ENCODE measurements at places on chromosomes 4 and X. TPM values are rescaled to one million over a fixed set of nuclear protein-coding genes. Genes with fewer than 3 reads are reported as not detected.
A peak's percentile ranks its signal among the peaks of the same experiment; 100 is the strongest.

FGFBP1 gene
- not detected for total RNA-seq

CACNA1F gene
- not detected for total RNA-seq

CFAP99 gene
- total RNA-seq, result not detected

CFAP299 gene
- 2.3 TPM for total RNA-seq

SMARCA1 gene
- 58.4 TPM for total RNA-seq

GRCh38 chr4:23991444-23991843, 101.6 kb upstream of the PPARGC1A start:
- DNase-seq, result no peak

GRCh38 chr4:175934506-175934905, 122.4 kb upstream of the GPM6A start:
- no peak for DNase-seq

DNA sequence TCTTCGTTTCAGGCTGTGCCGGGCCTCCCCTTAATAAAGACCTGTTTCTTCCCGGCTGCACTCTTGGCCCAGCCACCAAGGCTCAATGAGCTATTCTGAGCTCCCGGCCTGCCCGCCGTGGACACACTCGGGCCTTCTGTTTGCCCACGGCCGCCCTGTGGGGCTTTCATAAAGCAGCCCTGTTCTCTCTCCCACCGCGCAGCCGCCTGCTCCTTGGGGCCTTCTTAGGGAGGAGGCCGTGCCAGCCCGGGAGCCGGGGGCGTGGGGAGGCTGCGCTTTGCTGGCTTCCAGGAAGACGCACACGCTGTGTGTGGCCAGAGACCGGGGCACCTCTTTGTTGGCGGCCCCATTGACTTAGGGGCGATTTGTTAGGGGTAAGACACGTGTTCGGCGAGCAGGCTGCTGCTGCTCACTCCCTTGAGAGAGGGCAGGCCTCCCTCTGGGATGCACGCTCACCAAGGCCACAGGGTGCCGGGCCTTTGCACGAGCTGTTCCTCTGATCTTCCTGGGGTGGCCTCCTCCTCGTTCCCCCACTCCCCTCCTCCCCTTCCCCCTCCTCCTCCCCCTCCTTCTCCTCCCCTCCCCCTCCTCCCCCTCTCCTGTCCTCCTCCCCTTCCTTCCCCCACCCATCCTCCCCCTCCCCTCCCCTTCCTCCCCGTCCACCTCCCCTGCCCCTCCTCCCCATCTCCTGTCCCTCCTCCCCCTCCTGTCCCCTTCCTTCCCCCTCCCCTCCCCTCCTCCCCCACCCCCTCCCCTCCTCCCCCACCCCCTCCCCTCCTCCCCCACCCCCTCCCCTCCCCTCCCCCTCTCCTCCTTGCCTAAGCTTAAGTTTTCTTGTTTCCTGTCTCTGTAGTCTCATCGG, 11.3 kb downstream of the BLOC1S4 start:
- DNase-seq, result peak; percentile 94

DNA sequence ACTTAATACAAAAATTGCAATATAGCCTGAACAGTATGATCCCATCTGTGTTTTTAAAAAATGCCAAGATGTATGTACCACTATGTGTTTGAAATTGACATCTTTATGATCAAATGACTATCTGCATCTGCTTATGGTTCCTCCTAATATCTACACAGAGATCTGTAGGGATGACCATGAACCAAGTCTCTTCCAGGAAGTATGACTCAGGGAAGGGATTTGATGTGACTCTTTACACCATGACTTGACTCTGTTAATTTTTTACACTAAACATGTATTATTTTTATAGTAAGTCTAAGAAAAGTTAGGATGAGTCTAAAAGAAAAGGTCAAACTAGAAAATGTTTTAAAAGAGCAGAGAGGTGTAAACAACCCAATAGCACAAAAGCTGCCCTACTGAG, 164.0 kb downstream of the SH3KBP1 start:
- DNase-seq, result no peak

- no peak for DNase-seq
These were observed 2.3 kb upstream of the METTL14 start for GRCh38 chr4:118682928-118683327.

- no peak for DNase-seq
These were observed 27.2 kb downstream of the HSPA4L start for GRCh38 chr4:127809173-127809800.

- no peak for DNase-seq
These were observed 83.7 kb upstream of the GC start for GRCh38 chr4:71867598-71867997.

DNA sequence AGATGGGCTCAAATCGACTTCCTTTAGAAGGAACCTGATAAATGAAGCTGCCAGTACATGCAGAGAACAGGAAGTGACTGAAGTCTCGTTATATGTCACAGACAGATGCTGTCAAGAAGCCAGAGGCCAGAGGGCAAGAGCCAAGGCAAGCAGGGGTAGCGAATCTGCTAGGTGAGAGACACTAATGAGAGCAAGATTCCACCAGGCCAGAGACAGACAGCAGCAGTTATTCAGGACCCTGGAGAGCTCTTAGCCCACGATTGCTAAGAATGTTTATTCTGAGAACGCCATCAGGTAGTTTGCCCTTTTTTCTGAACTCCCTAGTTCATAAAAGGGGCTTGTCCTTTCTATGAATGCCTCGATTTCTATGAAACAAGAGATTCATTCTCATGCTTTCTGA, 73.7 kb downstream of the BEND2 start:
- DNase-seq, result no peak

- no peak for DNase-seq
These were observed 122.1 kb downstream of the MANBA start for GRCh38 chr4:102638621-102639020.

DNA sequence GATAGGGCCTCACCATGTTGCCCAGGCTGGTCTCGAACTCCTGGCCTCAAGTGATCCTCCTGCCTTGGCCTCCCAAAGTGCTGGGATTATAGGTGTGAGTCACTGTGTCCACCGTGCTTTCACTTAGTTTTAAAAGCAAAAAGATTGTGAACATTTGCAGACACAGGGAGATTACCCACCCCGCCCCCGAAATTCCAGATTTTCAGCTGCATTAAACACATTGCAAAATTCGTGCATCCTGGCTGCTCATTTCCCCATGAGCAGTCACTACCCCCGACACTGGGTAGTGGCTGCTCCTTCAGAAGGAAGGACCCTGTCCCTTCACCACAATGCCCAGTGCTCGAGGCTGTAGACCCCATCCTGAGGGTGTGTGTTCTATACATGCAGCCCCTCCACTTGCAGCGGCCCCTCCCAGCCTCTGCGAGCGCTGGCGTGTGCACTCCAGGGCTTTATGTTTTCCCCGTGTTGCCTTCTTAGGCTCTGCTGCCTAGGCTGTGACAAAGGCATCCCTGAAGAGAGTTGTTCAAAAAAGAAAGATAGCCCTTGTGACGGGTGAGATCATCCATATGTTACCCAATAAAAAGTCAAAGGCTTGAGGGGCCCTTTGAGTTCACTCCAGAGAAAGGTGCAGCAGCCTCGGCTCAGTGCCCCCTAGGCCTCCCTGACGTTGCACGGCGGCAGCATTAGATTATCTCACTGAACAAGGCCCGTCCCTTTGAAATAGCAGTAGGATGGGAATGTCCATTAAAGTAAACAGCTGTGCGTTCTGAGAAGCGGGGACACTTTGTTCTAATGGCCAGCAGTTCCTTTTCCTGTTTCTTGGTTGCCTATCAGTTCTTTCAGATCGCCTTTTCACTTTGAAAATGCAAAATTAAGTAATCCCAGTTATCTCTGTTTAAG, 71.6 kb downstream of the SHROOM2 start:
- DNase-seq, result no peak

DNA sequence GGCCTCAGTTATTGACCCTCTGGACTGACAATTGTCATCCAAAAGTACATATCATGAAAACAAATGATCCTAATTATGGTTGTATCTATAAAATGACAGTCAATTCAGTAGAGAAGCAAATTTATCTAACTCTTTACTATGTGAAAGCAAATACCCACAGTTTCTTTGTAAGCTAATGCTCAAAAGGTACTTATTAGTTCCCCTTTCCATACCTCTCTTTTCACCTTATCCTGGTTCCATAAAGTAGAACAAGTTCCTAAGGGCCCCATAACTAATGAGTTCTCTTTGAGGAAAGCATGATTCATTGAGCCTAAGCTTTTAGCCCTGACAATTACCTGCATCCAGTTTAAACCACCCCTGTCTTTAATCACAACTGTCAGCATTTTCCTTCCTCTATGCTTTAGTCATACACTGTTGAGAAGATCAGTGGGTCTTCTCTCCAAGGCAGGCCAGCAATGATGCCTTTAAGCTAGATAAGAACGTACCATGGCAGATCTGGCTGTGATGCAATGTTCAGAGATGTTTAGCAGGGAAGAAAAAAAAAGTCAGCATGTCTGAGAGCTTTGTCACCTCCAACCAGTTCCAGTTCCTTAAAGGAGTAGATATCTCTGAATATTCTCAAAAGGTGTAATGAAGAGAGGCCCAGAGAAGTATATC, 179.7 kb upstream of the RASGEF1B start:
- no peak for DNase-seq

DNA sequence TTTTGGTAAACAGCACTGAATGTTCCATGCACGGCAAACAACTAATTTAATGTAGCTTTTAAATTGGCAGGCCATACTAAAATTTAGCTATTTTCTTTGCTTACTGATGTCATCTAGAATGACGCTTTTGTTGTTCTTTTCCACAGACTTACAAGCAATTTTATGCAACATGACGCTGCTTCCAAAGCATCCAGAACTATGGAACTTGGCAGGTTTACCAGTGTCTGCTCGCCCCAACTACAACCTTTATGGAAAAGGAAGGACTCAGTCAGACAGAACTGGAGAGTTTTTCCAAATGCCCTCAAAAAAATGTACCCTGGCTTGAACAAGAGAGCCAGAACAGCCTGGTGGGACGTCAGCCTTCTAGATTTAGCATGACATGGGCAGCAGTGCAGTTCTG, 58.7 kb downstream of the ANOS1 start:
- DNase-seq, result no peak
